Bronchus fibroblast of lung (primary cell): ENCODE measurements at places on chromosomes 3 and 15. TPM values are rescaled to one million over a fixed set of nuclear protein-coding genes. Genes with fewer than 3 reads are reported as not detected.

CMTM6 gene
- 41.8 and 51.6 TPM in 2 replicates for total RNA-seq

PFKFB4 gene
- 8.9 and 12.3 TPM in 2 replicates for total RNA-seq

TF gene
- not detected in 2 replicates for total RNA-seq

ZKSCAN7 gene
- 4.8 and 5.2 TPM in 2 replicates for total RNA-seq

GASK1A gene
- 0.50 and 1.2 TPM in 2 replicates for total RNA-seq

MESP1 gene
- total RNA-seq, result 0.45 and 0.84 TPM in 2 replicates

LHFPL4 gene
- not detected in 2 replicates for total RNA-seq

HYAL1 gene
- total RNA-seq, result 3.1 and 3.4 TPM in 2 replicates

NKIRAS1 gene
- total RNA-seq, result 4.0 and 7.9 TPM in 2 replicates

MYO5C gene
- total RNA-seq, result 0.15 and 0.50 TPM in 2 replicates

CELF6 gene
- total RNA-seq, result not detected in 2 replicates
